ENCODE measurements at places on chromosomes 16 and 17.

DNA sequence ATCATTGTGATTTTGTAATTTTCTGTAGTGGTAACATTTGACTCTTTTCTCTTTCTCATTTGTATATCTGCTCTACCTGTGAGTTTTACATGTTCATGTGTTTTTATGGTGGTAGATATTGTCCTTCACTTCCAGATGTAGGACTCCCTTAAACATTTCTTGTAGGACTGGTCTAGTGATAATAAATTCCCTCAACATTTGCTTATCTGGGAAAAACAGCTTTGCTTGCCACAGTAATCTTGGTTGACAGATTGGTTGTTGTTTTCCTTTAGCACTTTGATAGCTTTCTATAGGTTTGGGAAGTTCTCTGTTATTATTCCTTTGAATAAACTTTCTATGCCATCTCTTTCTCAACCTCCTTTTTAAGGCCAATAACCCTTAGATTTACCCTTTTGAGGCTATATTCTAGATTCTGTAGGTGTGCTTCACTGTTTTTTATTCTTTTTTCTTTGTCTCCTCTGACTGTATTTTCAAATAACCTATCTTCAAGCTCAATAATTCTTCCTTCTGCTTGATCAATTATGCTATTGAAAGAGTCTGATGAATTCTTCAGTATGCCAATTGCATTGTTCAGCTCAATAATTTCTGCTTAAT lies 32.1 kb upstream of the GINS3 start:
- DNase-seq: no peak

GRCh38 chr17:68385490-68386215 lies 71.6 kb downstream of the WIPI1 start:
- DNase-seq: no peak

- DNase-seq: no peak
Observed at GRCh38 chr17:29212681-29213121, 32.5 kb upstream of the MYO18A start.

GRCh38 chr16:6252541-6252940 lies 1080.1 kb upstream of the RBFOX1 start:
- no peak for DNase-seq

GRCh38 chr17:78291944-78292910 lies 60.8 kb downstream of the TMEM235 start:
- no peak for DNase-seq

DNA sequence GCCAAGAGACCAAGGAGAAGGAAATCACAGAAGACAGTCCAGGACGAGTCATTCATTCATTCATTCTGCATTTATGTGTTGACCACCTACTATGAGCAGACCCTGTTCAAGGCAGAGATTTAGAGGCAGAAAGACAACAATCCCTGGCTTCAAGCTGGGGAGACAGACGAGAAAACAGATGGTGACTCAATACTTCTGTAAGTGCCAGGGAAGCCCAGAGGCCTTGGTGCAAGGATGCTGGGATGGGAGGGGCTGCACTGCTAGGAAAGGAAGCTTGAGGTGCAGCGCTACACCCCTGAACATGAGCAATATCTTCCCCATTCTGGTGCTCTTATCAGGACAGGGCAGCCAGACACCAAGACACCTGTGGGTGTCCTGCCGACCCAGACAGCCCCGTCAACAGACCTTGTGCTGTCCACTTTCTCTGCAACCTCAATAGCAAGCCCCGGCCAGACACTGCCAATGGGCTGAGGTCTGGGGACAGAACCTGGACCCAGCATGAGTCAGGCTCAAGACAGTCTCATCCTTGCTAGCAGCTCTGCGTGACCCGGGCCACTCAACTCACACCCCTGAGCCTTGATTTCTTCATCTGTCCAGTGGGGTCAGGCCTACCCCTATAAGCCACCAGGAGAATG lies 163.5 kb downstream of the COPRS start:
- no peak for DNase-seq

DNA sequence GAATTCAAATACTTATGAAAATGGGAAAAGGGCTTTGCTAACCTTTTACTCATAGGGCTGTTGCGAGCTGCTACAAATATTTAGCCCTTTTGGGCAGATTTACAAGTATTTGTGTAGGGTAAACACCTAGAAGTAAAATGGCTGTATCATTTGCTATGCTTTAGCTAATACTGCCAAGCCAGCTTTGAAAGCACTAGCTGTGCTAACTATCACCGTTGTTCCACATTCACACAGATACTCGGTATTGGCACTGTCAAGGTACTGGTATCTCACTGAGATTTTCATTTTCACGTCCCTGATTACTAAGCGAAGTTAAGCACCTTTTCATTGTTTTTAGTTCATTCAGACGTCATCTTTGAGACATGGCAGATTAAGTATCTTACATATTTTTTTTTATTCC lies 84.8 kb downstream of the GLG1 start:
- DNase-seq: no peak
